ENCODE measurements at places on chromosomes 3 and 15. TPM values are rescaled to one million over a fixed set of nuclear protein-coding genes. Genes with fewer than 3 reads are reported as not detected.

Gene WDR49
- total RNA-seq = 14.8 TPM

DNA sequence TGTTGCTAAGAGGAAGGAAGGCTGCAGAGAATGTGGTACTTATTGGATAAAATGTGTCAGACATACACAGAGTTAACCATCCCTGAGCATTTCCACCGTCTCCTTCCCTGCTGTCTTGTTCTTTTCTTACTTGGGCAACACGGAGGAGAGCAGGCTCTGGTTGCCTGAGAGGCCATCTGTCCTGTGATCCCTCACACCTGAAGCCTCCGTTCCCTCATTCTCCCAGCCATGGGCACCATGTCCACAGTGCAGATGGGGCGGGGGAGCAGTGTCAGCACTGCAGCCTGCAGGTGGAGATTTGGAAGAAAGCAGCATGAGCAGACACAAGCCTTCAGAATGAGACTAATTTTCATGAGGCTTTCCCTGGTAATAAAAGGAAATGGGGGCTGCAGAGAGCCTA is 133.7 kb downstream of the CHCHD6 start:
- no peak for DNase-seq
- no peak overlapping the region for H3K4me3 ChIP-seq
- no peak overlapping the region for H3K27ac ChIP-seq
- H3K27me3 ChIP-seq = no peaks in the 10 kb centered on the region
- H3K36me3 ChIP-seq = no peaks in the 10 kb centered on the region

Gene UQCC5
- total RNA-seq = 1.2 TPM

Gene APOD
- 93.2 TPM for total RNA-seq

GRCh38 chr15:69170597-69170996 is 10.2 kb downstream of the GLCE start:
- H3K4me1 ChIP-seq = no peaks in the 10 kb centered on the region
- no peak overlapping the region for H3K4me3 ChIP-seq
- no peak overlapping the region for H3K27ac ChIP-seq
- H3K36me3 ChIP-seq = no peaks in the 10 kb centered on the region

Gene SLC28A1
- total RNA-seq = 0.12 TPM

DNA sequence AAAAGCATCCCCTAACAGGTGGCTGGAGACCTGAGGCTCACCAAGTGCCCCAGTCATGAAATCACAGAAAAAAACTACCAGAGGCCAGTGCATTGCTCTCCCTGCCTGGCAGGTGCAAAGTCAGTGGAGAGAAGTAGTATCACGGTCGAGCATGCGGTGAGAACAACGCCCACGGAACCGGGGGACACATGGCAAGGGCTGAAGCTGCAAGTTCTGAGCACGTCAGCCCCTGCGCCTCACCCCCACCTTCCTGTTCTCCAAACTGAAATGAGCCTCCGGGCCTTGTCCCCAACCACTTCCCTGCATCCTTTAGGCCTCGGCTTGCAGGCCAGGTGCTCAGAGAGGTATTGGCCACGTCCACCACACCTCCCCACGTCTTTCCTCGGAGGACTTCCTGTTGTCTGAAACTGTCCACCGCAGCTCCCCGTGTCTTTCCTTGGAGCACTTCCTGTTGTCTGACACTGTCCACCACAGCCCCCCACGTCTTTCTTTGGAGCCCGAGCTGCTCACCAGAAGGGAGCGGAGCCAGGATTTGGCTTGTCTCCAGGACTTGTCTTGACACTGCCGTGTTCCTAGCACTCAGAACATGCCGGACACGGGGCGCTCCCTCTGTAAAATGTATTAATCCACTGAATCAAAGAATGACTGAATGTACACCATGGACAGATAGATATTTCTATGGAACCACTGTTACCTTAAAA is 43.9 kb downstream of the NSMCE3 start:
- no peaks in the 10 kb centered on the region for H3K4me1 ChIP-seq
- no peaks in the 10 kb centered on the region for H3K27me3 ChIP-seq
- no peaks in the 10 kb centered on the region for H3K36me3 ChIP-seq
- no peak overlapping the region for H3K4me3 ChIP-seq

Gene ESYT3
- total RNA-seq = 2.6 TPM

Gene CASR
- total RNA-seq = not detected

- peak overlapping the region; percentile 55 for H3K4me3 ChIP-seq
- H3K36me3 ChIP-seq = no peaks in the 10 kb centered on the region
- no peaks in the 10 kb centered on the region for H3K27me3 ChIP-seq
- peak overlapping the region; percentile 50 for H3K27ac ChIP-seq
- peaks cover 24% of the 10 kb centered on the region for H3K4me1 ChIP-seq
- no peak for DNase-seq
These were observed 890 bp downstream of the CHRD start for GRCh38 chr3:184380627-184381260.

GRCh38 chr3:81443457-81443782 is 318.0 kb downstream of the GBE1 start:
- H3K27me3 ChIP-seq = no peaks in the 10 kb centered on the region
- H3K27ac ChIP-seq = no peak overlapping the region
- no peak overlapping the region for H3K4me3 ChIP-seq
- H3K4me1 ChIP-seq = peaks cover 15% of the 10 kb centered on the region

GRCh38 chr15:29695489-29696167 is 126.6 kb downstream of the TJP1 start:
- DNase-seq = no peak
- H3K36me3 ChIP-seq = peaks cover 14% of the 10 kb centered on the region
- H3K27ac ChIP-seq = no peak overlapping the region
- H3K4me3 ChIP-seq = no peak overlapping the region
- no peaks in the 10 kb centered on the region for H3K4me1 ChIP-seq

GRCh38 chr15:41982133-41982930 is 10.0 kb upstream of the EHD4 start:
- no peaks in the 10 kb centered on the region for H3K27me3 ChIP-seq
- no peak for DNase-seq
- peaks cover 24% of the 10 kb centered on the region for H3K4me1 ChIP-seq
- H3K4me3 ChIP-seq = no peak overlapping the region
- H3K27ac ChIP-seq = no peak overlapping the region

DNA sequence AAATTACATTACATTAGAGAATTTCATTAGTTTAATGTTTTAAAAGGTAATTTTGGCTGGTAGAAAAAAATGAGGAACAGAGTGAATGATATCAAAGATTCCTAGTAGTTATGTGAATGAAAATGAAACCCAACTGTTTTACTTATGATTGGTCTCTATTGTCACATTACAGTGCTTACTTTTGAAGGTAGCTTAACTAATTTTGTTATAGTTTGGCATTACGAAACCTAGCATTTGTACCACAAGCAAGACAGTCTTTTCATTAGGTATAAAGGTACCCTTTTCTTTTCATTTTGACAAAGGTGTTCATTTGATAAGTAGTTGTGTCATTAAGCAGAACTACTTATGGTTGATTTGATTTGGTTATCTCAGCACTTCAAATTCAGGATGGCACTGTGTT is 6.9 kb downstream of the SELENOT start:
- no peak for DNase-seq
- peaks cover 5% of the 10 kb centered on the region for H3K36me3 ChIP-seq
- no peaks in the 10 kb centered on the region for H3K4me1 ChIP-seq
- no peak overlapping the region for H3K4me3 ChIP-seq
- no peak overlapping the region for H3K27ac ChIP-seq
- H3K27me3 ChIP-seq = no peaks in the 10 kb centered on the region

DNA sequence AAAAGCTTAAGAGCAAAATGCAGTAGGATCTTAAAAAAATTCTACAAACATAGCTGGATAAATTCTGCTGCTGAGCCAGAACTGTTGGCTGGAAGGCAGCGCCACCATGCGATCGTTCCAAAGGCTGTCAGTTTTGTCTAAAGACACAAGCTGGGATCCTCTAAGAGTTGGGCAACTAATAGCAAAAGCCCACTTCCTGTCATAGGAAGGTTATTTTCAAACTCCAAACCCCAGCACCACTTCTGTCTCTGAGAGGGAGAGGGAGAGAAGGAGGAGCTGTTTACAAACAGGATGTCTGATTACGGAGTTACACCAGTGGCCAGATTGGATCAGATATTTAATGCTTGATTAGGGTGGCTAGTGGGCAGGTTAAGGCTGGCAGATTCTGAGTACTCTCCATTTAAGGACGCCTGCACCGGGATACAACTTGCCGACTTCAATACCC is 44.0 kb downstream of the EIF4E3 start:
- no peak overlapping the region for H3K27ac ChIP-seq
- no peaks in the 10 kb centered on the region for H3K27me3 ChIP-seq
- H3K4me3 ChIP-seq = no peak overlapping the region
- H3K36me3 ChIP-seq = no peaks in the 10 kb centered on the region
- peaks cover 4% of the 10 kb centered on the region for H3K4me1 ChIP-seq
- peak; percentile 70 for DNase-seq

Gene TMCO5A
- total RNA-seq = not detected

DNA sequence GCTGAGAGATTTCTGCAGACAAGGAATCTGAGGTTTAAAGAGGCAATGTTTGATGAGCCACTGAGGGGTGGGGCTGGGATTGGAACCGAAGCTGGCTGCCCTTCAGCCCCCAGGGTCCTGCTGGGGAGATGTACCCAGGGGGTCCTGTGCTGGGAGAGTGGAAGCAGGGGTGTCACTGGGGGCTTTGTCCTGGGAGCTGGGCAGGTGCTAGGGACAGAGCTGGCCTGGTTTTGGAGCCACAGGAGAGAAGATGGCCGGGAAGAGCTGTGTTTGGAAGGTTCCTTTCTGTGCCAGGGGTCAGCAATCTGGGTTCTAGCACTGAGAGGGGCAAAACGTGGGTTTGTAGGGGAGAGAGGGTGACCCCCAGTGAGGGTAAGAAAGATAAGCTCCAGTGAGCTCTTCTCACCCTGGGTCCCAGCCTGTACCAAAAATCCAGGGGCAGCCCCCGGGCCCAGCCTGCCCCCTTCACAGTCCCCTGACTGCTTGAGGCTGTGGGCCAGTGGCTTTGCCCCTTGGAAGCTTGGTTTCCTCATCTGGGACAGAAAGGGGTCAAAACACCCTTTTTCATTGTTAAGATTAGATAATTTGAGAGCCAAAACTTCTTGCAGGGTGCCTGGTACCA is 69.6 kb downstream of the SMAD3 start:
- DNase-seq = no peak
- no peaks in the 10 kb centered on the region for H3K4me1 ChIP-seq
- H3K36me3 ChIP-seq = no peaks in the 10 kb centered on the region
- H3K27ac ChIP-seq = peak overlapping the region; percentile 76
- no peaks in the 10 kb centered on the region for H3K27me3 ChIP-seq

- H3K4me3 ChIP-seq = no peak overlapping the region
- no peak for DNase-seq
- H3K27ac ChIP-seq = no peak overlapping the region
These were observed 20.4 kb downstream of the MAGI1 start for GRCh38 chr3:66018057-66019033.

DNA sequence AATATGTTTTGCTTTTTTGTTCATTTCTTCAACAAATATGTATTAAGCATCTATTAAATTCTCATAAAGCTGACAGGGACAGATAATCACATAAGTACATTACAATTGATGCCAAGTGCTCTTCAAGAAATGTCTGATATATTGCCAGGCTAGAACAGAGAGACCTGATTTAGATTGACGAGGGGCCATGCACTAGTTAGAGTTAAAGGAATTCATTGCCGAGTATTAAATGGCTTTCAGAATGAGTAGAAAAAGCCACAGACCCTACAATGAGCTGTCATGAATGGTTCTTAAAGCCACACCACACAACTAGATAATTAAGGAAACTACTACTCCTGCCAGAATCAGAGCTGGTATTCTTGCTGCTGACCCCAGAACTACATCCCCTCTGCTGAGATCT is 250.2 kb upstream of the MME start:
- no peak for DNase-seq
- no peak overlapping the region for H3K4me3 ChIP-seq
- H3K4me1 ChIP-seq = no peaks in the 10 kb centered on the region
- no peaks in the 10 kb centered on the region for H3K27me3 ChIP-seq
- H3K36me3 ChIP-seq = no peaks in the 10 kb centered on the region
- no peak overlapping the region for H3K27ac ChIP-seq

GRCh38 chr3:47909607-47910006 is 106.6 kb downstream of the MAP4 start:
- no peak overlapping the region for H3K27ac ChIP-seq
- H3K4me3 ChIP-seq = no peak overlapping the region
- no peak for DNase-seq
- no peaks in the 10 kb centered on the region for H3K27me3 ChIP-seq
- peaks cover 83% of the 10 kb centered on the region for H3K36me3 ChIP-seq
- no peaks in the 10 kb centered on the region for H3K4me1 ChIP-seq

Gene HCLS1
- 26.1 TPM for total RNA-seq

Gene FETUB
- not detected for total RNA-seq

Gene CACNA2D3
- 17.2 TPM for total RNA-seq
